ENCODE measurements at places on chromosomes 12 and 14.
A peak's percentile ranks its signal among the peaks of the same experiment; 100 is the strongest.

DNA sequence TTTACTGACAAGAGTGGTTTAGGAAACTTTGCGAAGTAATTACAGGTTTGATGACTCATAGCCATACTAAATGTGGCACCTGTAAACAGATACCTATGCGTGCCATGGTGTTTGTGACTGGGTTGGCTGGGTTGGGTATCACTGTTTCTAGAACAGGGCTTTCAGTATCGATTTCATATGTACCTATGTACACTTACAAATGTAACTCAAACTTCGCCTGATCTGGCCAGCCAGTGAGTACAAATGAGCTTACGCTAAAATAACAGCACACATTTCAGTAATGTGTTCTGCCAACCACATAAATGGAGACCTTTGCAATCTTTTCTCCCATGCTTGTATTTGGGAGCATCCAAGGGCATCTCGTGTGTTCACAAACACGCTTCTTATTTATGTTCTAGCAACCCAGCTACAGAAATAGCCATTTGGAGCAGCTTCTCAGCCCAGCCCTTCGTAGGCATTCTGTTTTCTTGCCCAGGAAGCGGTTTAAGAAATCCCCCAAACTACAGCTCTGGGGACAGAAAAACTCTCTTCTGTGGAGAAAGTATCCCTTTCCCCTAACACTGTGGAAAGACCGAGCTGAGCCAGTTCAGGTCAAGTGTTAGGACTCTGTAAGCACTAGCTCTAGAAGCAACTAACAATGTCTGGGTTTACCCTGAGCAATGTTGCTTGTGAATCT lies 42.3 kb upstream of the MDM1 start:
- DNase-seq = no peak

GRCh38 chr12:5437182-5437583 lies 5.3 kb downstream of the NTF3 start:
- DNase-seq = no peak

- DNase-seq = peak; percentile 33
These were observed 2.5 kb downstream of the PTPN6 start for GRCh38 chr12:6953442-6954315.

DNA sequence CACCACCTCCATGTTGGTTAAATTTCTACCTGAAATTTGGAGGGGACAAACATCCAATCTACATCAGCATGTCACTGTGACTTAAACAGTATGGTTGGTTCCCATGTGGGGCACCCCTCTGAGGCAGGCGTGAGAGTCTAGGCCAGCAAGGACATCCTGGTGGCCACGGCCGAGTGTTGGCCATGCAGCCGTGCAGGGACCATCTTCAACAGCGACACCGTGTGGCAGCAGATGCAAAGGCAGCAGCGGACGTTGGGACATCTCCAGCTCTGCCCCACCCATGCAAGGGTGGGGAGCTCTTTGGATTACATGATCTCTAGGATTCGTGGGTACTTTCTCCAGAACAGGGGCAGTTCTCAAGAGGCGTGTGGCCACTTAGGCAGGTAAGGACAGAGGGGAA lies 49.8 kb downstream of the NOC4L start:
- no peak for DNase-seq

GRCh38 chr14:78417532-78417931 lies 247.4 kb downstream of the NRXN3 start:
- DNase-seq = no peak

GRCh38 chr14:74614508-74615495 lies 2.8 kb upstream of the LTBP2 start:
- DNase-seq = no peak

GRCh38 chr14:103232031-103232808 lies 101.8 kb upstream of the EIF5 start:
- DNase-seq = no peak
